ENCODE measurements at places on chromosomes 11 and 22.

- DNase-seq, result no peak
These were observed 24.4 kb downstream of the KCTD17 start for GRCh38 chr22:37075822-37076433.

- DNase-seq, result no peak
These were observed 1289.4 kb downstream of the LRRC4C start for GRCh38 chr11:40170078-40170477.

- DNase-seq, result no peak
These were observed 12.3 kb downstream of the PDGFD start for GRCh38 chr11:104151404-104152204.

GRCh38 chr11:125356797-125357196 lies 139.3 kb downstream of the FEZ1 start:
- no peak for DNase-seq

- no peak for DNase-seq
These were observed 35.2 kb downstream of the SHISAL1 start for GRCh38 chr22:44277386-44278135.

DNA sequence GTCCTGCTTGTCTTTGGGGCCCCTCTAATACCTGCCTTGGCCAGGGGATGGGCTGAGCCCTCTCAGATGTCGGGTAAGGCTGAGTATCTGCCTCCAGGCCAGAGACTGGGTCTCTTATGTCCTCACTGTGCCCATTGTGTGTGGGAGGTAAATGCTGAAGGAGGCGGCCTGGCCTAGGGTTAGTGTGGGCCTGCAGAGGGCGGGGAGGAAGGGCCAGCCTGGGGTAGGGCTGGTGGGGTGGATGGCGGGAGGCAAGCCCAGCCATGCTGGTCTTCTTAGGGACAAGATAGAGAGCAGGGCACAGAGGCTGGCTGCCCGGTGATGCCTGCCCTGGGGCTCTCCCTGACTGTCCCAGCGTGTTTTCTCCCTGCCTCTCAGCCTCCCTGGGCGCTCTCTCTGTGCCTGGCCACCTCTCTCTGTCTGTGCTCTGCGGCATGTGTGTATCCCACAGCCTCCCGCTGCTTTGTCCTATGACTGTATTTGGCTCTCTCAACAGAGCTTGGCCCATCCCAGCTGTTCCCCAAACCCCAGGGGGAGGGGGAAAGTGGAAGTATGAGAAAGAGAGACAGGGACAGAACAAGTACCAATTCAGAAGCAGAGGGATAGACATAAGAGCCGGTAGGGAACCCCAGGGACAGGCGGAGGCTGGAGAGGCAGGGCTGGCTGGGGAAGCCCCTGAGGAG lies 57.0 kb downstream of the PDE2A start:
- no peak for DNase-seq

DNA sequence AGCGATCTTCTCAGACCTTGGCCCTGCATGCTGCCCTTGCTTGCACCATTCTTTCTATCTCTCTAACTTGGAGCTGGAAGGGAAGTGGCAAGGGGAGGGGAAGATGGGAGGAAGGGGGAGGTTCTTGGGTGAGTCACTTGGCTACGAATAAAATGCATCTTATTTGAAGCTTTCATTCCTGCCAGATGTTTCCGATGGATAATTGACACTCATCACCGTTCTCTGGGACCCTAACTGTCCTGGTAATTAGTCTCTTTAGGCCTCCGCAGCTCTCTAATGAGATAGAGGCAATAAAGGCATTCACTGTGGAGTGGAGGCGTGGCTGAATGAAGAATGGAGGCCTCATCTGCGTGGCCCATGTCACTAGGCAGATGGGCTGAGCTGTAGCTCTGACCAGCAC lies 960.1 kb downstream of the NTM start:
- DNase-seq, result no peak

DNA sequence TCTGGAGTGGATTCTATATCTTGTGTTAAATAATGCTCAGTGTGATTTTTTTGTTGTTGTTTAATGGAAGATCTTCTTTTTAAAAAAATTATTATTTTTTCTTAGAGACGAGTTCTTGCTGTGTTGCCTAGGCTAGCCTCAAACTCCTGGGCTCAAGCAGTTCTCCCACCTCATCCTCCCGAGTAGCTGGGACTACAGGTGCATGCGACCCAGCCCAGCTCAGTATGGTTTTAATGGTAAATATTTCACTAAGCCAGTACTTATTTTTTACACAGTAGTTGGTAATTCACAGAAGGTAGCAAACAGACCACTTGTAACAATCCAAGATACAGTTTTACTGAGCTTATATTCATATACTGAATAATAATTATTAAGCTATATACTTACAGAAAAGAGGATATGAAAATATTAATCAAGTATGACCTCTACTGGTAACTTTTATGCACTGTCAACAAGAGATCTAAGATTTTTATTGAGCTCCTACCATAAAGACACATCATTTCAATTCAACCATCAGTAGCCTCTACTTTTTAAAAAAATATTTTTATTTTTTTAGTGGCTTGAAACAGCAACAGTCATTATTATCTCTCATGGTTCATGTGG lies 6.1 kb upstream of the CD59 start:
- no peak for DNase-seq

GRCh38 chr22:37544955-37545702 lies 15.2 kb upstream of the CDC42EP1 start:
- no peak for DNase-seq

- DNase-seq, result no peak
These were observed 3.5 kb downstream of the ZP1 start for GRCh38 chr11:60870733-60871377.

- DNase-seq, result no peak
These were observed 7.6 kb upstream of the VPS37C start for GRCh38 chr11:61168800-61169199.

GRCh38 chr11:34623463-34623862 lies 2.6 kb downstream of the EHF start:
- no peak for DNase-seq

GRCh38 chr22:30113494-30113893 lies 33.2 kb downstream of the HORMAD2 start:
- no peak for DNase-seq

DNA sequence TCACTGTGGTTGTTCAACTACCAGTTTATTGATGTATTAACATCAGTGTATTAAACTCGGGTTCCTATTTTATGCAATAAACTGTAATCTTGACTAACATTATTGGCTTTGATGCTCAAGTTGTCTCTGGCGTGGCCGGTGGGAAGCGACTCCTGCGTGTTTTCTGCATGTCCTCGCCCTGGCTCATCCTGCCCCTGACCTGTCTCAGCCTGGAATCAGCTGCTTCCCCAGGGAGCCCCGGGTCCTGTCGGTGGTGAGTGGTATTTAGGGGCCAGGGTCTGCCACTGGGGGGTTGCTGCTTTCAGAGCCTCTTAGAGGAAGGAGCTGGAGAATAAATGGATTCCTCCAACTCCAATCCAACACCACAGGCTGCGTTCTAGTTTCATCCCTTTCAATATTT lies 22.5 kb downstream of the IFITM10 start:
- DNase-seq, result no peak

- no peak for DNase-seq
These were observed 146.2 kb upstream of the RASSF10 start for GRCh38 chr11:12862696-12863469.

DNA sequence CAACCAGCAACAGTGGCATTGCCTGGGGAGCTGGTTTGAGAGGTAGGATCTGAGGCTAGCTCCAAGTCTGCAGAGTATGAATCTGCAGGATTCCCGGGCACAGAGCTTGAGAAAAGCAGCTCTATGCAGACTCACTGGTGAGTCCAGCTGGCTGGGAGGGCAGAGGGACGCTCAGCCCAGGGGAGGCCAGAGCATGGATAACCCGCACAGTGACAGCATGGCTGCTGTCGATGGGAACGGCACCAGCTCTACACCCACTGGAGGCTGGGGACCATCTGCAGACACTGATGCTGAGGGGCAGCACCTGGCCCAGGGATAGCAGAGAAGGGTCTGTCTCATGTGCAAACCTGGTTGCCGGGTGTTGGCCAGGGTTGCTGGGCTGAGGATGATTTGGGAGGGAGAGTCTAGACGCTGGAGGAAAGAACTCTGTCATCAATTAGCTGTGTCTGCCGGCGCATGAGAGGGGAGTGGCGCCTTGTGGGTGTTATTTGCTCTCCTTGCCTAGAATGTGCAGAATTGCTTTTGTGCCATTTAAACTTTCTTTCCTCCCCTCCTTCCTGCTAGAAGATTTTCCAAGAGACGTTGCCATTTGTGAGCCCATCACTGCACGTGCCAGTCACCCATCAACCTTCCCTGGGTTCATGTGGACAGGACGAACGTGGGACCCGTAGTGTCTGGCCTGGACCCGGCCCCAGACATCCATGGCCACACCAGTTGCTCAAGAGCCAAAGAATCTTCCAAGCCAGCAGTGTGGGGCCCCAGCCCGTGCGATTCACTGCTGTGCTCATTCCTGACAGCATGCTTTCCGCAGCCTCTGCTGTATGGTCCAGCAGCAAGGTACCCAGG lies 19.1 kb upstream of the LINC01488 start:
- DNase-seq, result no peak

GRCh38 chr11:14544611-14545010 lies 24.4 kb upstream of the PSMA1 start:
- DNase-seq, result no peak

DNA sequence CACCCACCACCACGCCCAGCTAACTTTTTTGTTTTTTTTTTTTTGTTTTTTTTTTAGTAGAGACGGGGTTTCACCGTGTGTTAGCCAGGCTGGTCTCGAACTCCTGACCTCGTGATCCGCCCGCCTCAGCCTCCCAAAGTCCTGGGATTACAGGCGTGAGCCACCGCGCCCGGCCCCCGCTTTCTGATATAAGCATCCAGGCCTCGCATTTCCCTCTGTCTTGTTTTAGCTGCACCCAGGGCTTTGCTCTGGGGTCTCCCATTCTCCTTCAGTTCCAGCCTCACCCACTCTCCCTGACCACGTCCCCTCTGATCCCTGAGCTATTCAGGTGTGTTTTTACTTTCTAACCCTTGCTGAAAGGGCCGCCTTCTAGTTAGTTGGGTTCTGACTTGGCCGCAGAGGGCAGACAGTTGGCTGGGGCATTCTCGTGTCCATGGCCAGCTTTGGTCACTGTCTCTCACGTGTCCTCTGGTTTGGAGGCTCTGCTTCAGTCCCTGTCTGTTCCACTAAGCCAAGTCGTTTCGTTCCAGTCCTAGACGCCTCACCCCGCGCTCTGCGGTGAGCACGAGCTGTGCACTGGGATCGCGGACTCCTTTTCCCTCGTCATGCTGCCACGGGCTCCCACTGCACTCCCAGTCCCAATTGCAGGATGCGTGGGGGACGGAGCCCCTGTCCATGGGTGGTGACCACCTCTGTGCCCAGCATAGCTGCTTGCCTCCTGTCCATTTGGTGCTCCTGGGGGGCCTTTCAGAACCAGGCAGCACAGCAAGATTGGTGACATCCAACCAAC lies 6.0 kb upstream of the TNNT3 start:
- no peak for DNase-seq

GRCh38 chr11:11374358-11375148 lies 21.5 kb upstream of the CSNK2A3 start:
- DNase-seq, result no peak

GRCh38 chr22:37742376-37743171 lies 45.7 kb downstream of the TRIOBP start:
- DNase-seq, result no peak

All from stimulated activated CD8-positive, alpha-beta memory T cell treated with anti-CD3 and anti-CD28 coated beads, Interleukin-7, amount 100 ng/mL, for 1 hour (primary cell).